ENCODE measurements at places on chromosomes 4 and X. TPM values are rescaled to one million over a fixed set of nuclear protein-coding genes. Genes with fewer than 3 reads are reported as not detected.
A peak's percentile ranks its signal among the peaks of the same experiment; 100 is the strongest.

The MAGEA8 gene
- total RNA-seq: not detected

The ANXA3 gene
- 511 TPM for total RNA-seq

DNA sequence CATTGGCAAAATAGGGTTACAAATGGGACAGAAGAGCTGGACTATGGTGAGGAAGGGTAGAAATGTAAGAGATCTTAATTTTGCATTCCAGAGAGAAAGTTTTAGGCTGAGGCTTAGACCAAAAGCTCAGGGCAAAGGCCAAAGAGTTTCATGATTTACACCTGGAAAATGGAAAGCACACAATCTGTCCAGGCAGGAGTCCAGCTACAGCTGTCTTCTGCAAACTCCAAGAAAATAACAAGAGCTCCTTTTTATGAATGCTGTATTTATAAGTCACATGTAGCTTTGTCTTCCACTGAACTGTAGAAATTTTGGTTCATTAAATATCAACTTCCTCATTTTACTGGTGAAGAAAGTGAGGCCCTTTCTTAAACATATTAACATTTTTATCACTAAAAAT, 288.0 kb upstream of the ATOH1 start:
- DNase-seq: no peak

- DNase-seq: peak; percentile 46
Measured at GRCh38 chrX:130330706-130331105, 9.0 kb upstream of the SLC25A14 start.

GRCh38 chr4:53023677-53024299, 161.7 kb downstream of the RASL11B start:
- DNase-seq: no peak

DNA sequence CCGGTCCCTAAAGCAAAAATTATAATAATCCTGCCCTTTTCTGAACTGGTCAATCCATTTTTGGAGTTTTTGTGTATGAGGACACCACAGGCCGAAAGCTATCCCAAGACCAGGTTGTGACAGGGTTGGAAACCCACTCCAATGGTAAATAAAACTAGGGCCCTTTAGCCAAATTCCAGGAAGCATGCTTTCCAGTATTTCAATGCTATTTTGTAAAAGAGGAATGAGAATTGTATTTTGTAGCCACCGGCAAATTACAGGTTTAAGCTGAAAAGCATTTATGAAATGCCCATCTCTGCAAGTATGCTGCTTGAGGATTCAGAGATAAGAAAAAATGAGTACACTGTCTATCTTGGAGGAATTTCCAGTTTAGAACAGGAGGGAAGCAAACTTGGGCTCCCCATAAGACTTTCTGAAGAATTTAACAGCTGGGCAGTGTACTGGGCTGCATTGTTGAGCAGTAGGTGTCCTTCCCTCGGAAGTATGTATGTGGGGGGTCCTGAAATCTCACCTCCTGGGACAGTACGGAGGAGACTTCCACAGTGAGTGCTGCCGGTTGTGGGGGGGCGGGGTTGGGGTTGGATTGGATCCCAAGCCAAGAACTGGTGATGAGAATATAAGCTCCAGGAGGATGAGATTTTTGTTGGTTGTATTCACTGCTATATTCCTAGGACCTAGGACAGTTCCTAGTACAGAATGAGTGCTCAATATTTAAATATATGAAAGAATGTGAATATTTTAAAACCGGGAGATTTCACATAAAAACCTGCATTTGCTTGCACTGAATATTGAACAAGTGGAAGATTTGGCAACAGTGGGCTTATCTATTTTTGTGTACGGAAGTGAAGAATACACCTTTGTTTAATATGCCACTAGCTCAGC, 26.8 kb downstream of the OCIAD2 start:
- no peak for DNase-seq

DNA sequence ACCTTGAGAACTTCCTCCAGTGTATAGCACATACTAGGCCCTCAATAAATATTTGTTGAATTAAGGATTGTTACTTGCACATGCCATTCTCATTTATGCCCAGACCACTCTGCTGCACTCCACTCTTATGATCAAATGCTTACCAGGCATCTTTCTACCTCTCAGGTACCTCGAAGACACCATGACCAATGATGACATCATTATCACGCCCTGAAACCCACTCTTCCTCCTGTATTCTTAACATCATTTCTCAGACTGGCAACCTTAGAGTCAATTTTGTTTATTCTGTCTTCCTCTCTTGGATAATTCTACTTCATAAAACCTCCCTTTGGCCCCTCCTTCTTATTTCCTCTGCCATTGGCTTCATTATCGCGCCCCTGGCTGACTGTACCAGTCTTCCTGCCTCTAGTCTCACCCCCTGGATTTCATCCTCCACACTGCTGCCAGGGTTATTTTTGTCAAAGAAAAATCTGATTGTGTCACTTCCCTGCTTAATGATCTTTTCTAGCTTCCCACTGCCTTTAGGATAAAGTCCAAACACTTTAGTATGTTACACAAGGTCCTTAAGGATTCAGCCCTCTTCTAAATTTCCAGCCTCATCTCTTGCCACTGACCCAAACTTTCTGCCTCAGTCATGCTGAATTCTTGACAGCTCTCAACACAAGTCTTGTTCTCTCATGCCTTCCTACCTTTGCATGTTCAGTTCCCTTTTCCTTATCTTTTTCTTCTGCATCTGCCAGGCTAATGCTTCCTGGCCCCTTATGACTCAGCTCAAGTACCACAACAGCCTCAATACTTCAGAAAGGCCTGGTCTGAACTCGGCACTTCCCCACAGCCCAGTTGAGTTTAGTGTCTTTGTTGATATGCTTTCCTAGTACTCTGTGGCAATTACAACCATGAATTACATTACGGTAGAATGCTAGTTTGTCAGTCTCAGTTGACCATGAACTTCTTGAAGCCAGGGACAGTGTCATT, 45.8 kb downstream of the HDAC8 start:
- no peak for DNase-seq

DNA sequence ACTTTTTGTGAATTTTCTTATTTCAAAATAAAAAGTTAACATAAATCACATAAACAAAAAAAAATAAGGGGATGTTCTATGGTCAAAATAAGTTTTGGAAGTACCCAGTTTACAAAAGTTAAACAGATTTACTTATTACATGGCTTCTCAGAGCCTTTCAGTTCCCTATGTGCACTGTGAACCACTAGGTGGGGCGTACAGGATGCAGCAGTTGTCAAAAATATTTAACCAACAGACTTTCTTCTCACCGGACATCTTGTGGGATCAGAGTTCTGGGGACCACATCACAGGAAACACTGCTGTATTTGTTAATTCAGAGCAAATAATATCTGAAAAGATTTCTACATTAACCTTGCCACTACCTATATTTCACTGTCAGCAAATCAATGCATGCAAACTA, 74.1 kb downstream of the SMARCA1 start:
- DNase-seq: no peak

- no peak for DNase-seq
Measured at GRCh38 chr4:140100771-140101170, 53.2 kb downstream of the MAML3 start.
